ENCODE measurements at places on chromosomes 2 and 18.

GRCh38 chr2:173048897-173049661, 26.6 kb upstream of the MAP3K20 start:
- DNase-seq, result no peak

DNA sequence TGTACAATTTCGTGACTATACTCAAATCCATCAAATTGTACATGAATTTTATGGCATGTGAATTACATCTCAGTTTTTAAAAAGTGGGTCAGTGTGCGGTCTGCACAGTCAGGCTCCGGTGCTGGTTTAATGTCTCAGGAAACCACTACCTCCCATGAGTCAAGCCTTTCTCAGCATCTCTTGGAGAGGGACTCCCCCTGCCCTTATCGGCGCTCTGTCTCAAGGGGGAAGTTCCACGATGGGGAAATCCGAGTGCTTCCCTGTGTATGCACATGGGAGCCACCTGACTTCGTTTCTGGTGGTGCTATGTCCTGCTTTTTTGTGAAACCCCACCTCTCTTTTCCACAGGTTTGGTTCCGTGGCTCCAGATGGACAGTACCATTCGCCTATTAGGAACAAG, 72.5 kb downstream of the ACOXL start:
- DNase-seq, result peak; percentile 5

DNA sequence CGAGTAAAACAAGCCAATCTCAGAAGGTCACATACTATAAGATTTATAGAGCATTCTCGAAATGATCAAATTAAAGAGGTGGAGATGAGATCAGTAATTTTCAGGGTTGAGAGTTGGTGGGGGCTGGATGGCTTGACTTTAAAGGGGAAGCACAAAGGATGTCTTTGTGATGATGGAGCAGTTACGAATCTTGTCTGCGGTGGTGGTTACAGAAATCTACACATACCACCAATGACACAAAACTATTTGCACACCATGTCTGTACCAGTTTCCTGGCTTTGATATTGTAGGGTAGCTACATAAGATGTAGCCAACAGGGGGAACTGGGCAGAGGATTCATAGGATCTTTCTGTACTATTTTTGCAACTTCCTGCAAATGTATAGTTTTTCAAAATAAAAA, 190.6 kb upstream of the SMIM21 start:
- DNase-seq, result no peak

- DNase-seq, result no peak
Observed at GRCh38 chr18:59576541-59577385, 120.5 kb downstream of the CCBE1 start.

DNA sequence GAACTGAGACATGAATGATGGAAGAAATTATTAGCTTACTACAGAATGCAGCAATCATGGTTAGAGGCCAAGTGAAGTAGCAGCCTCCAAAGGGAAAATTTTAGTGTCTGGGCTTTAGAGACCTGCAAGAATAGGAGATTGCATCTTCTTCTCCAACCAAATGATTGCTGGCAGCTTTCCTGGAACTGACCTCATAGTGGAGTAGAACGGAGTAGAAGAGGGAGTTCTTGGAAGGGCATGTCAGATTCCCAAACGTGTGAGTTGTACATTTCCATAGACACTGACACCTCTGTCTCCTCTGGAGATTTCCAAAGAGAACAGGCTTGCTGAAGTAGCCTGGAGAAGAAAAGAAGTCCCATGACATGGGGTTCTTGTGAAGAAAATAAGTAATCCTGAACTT, 169.8 kb upstream of the ERBB4 start:
- DNase-seq, result no peak

GRCh38 chr2:170651624-170652325, 63.4 kb upstream of the SP5 start:
- peak; percentile 0 for DNase-seq

DNA sequence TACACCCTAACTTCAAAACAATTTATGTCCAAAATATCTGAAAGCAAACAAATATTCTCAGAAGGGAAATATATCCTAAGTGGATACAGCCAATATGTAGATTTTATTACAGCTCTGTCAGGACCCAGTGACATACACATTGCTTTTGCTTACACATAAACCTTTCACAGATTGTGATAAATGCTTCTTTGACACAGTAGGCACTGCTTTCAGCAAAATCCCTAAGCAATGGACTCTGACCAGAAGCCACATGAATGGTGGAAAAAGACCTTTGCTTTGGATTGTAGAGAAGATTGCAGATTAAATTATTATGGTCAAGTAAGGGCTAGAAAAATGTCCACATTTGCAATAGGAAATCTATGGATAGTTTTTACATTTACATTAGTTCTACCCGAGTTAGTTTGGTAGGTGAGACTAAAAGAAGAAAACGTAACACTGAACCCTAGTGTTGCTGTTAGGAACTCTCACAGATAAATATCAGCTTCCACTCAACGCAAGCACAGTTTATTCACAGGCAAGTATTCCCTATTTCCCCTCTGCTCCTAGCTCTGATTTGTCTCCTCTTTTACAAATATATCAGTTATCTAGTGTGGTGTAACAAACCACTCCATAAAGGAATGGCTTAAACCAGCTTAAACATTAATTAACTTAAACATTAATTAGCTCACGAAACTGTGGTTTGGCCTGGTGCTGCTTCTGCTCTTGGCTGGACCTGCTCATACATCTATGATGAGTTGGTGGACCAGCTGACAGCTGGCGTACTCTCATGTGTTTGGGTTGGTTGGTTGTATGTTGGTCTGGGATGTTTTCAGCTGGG, 23.6 kb upstream of the SERPINE2 start:
- no peak for DNase-seq

- DNase-seq, result no peak
Observed at GRCh38 chr2:226916669-226917068, 80.8 kb downstream of the RHBDD1 start.

- DNase-seq, result no peak
Observed at GRCh38 chr18:10671441-10671840, 145.6 kb downstream of the NAPG start.

DNA sequence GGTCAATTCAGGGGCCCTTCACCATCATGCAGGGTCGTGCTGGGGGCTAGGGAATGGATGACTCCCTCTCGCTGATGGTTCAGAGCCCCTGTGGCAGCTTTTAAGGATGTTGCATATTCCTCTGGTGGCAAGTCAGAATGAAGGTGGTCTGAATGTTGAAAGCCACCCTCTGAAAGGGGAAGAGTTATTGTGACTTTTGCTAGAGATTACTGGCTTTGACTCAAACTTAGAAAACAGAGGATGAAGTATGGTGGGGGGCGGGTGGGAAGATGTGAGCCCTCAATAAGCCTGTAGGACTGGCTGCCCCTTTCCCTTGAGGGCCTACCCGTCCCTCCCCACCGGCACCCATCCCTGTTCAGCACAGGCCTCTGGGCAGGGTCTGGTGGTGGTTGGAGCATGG, 23.2 kb downstream of the MC2R start:
- DNase-seq, result no peak

DNA sequence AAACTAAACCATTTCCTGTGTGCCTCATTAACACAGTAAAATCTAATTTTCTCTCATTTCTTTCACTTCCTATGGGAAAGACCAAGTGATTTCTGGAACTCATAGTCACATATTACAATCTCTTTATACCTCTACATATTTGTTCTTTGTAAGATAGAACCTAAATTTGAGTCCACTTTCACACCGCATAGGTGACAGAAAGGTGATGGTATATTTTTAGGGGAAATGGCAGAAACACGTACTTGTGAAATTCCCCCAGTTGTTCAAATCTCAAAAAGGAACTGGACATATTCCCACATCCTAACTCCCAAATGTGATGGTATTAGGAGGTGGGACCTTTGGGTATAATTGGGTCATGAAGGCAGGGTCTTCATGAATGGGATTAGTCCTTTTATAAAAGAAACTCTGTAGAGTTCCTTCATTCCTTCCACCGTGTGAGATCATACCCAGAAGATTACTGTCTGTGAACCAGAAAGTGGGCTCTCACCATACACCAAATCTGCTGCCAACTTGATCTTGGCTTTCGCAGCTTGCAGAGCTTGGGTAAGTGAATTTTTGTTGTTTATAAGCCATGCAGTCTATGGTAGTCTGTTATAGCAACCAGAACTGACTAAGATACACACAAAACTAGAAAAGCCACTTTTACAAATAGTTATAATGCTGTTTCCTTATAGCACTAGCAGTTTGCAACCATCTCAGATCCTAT, 542.1 kb downstream of the DSC3 start:
- DNase-seq, result no peak

DNA sequence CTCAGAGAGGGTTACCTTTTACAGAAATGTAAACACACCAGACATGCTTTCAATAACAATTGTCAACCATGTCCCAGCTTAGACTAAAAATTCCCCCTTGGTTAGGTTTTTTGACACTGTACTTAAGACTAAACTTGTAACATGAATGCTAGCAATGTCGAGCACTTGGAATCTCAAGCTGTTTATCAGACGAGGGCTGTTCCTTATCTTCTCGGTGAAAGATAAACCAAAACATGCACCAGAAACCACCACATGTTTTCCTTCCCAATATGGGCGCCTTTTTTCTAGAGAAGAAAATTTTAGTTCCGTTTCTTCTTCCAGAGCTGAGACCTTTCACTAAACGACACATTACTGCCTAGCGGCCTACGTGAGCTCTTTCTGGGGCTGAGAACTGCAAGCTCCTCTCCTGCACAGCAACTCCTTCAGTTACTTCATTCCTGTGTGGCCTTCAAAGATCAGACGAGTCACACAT, 42.4 kb upstream of the ACKR3 start:
- DNase-seq, result no peak

- no peak for DNase-seq
Observed at GRCh38 chr2:62151306-62151638, 44.6 kb upstream of the B3GNT2 start.

- no peak for DNase-seq
Observed at GRCh38 chr18:63157293-63158011, 162.1 kb downstream of the BCL2 start.

DNA sequence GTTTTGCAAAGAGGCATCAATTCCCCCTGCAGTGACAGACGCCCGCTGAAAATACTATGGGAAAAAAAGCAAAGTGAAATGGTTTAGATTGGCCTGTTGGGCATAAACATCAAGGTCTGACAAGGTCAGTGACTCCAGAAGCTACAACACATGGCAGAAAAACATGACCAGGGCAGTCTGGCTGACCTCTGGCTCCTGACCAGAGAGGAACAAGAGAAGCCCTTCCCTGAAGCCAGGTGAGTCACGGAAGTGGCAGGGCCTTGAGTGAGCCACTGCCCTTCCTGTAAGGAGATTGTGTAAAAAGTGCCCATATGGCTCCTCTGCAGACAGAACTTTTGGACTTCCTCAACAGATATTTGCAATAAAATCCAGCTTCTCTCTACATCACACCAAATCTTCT, 72.0 kb downstream of the DNER start:
- DNase-seq, result no peak

DNA sequence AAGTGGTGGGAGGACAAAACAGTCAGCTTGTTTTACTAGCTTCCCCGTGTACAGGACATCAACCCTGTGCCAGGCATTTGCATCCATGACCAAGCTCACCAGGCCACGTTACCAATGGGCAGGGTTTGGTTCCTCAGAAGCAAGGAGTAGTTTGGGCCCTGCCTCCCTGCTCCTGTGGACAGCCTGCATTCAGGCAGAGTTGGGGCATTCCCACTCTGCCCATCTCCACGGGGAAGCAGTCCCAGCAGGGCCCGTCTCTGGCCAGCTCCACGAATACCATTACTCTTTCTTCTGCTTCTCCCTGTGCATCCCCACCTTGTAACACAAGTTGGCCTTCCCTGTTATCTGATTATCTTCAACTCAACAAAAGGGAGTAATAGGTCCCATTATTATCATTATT, 54.0 kb upstream of the RIOK3 start:
- DNase-seq, result no peak

DNA sequence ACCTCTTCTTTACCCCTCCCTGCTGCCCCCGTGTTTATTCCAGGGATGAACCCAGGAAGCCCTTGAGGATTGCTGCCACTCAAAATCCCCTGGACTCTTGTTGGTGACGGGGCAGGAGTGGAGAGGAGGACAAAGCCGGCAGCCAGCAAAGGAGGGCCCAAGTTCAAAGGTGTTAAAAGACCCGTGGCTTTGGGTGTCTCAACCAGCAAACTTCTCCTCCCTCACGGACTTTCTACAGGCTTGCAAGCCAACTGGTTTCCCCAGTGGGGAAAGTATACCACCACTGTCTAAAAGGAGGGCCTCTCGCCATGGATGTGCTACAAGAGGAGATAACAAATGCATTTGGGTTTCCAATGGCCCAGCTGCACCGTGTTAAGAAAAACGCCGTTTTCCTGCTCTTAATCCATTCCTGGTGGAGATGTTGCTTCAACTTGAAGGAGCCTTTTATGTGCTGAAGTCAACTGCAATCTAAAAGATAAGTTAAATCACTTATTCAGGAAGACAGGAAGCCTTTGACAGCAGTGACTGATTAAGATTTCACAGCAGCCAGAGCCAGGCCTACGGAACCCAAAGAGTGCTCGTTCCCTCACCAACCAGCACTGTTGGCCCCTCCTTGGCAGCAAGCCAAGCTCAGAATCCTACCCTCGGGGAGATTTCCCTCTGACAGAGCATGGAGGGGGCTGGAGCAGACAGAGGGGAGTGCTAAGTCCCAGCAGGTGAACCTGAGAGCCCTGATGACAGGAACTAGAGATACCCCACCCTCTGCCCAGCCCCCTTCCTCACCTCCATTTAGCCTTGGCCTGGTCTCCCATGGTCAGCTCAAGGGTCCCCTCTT, 57.8 kb downstream of the ZBTB7C start:
- no peak for DNase-seq

GRCh38 chr2:75416420-75417342, 144.1 kb downstream of the EVA1A start:
- no peak for DNase-seq

DNA sequence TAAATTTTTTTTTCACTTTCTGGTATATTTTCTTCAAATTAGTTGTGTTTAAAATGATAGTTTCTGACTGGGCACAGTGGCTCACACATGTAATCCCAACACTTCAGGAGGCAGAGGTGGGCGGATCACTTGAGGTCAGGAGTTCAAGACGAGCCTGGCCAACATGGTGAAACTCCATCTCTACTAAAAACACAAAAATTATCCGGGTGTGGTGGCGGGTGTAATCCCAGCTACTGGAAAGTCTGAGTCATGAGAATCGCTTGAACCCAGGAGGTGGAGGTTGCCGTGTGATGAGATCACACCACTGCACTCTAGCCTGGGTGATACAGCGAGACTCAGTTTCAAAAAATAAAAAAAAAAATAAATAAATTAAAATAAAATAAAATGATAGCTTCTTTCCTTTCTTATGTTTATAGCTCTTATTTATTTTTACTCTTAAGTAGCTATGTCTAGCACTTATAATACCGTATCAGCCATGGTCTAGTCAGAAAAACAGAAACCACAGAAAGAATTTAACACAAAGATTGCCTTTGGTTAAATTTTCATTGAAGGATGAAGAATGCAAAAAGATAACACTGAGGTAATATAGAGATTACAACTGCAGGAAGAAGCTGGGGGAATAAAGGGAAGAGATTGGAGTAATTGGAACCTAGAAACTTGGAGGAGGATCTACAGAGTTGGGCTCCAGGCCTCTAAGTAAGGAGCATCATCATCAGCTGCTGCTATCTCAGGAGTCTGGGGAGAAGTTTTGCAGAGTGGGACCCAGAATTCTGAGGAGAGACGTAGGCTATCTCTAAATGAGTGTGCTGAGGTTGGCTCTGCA, 54.7 kb upstream of the MBOAT2 start:
- DNase-seq, result no peak

- no peak for DNase-seq
Observed at GRCh38 chr2:56325661-56326345, 142.0 kb downstream of the CCDC85A start.

Measured in stimulated activated CD8-positive, alpha-beta memory T cell treated with anti-CD3 and anti-CD28 coated beads, Interleukin-7, amount 100 ng/mL, for 1 hour (primary cell).